Esophagus mucosa (tissue), 1 donor: ENCODE measurements at places on chromosomes 3 and 15.
A peak's percentile ranks its signal among the peaks of the same experiment; 100 is the strongest.

DNA sequence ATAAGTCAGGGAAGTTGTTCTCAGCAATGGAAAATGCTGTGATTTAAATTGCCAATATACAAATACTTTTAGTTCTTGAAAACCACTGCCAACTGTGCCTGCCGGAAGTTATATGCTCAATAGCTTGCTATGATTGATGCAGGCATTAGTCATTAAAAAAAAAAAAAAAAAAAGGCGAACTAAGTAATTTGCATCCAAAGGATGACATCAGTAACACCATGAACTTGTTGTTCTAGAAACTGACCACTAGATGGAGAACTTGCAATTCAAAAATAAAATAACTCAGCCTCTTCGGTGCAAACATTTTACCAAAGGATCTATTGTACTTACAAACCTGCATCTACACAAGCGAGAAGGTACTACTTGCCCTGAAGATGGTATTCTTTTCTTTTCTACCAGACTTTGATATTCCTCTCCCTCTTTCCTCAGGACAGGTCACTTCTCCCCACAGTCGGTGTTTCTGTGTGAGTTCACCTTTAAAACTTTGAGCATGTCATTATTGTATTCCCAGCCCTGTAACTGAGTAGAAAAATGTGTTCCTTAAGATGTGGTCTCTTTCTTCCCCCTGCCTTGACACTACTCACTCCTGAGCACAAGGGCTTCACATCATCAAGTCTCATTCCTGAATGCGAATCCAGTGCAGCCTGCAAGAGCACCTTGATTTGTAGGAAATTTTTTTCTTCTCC is 115.0 kb upstream of the VEPH1 start:
- peak; percentile 92 for ATAC-seq

- ATAC-seq, result peak; percentile 52
Observed at GRCh38 chr3:129942296-129942695, 32.2 kb upstream of the TRH start.

- ATAC-seq, result peak; percentile 54
Observed at GRCh38 chr3:18425641-18426257, 610 bp upstream of the SATB1 start.

DNA sequence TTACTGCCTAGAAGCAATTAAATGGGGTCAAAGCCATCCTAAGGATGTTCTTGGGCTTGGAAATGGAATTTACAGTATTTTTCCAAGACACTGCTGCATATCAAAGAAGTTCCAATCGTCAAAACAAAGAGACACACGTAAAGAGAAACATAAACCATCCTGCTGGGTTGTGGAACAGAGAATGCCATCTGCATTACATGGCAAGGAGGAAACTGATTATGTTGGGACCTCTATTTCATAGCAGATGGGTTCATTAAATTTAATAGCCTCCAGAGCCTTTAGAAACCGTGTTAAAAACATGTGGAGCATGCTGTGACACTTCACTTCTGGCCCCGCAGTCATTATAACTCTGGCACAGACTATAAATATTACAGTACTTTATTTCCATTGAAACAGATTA is 154.6 kb downstream of the LRTM1 start:
- no peak for ATAC-seq

GRCh38 chr3:74617776-74618175 is 3.3 kb upstream of the CNTN3 start:
- no peak for ATAC-seq

- ATAC-seq, result no peak
Observed at GRCh38 chr3:41031401-41031800, 167.9 kb upstream of the CTNNB1 start.

DNA sequence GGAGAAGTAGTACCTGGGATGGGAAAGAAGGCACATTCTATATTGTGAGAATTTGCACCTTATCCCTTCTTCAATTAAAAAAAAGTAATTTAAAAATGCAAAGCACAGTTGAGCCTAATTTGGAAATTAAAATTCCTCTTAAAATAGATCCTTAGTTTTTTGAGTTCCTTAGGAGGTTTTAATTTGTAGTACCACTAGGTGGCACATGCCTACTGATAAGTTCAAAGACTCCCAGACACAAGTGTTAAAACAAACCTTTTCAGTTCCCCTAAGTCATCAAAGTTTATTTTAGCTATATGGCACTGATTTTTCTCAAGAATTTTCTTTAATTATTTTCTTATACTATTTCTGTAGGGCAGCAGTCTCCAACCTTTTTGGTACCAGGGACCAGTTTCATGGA is 127.6 kb upstream of the AZI2 start:
- ATAC-seq, result no peak

DNA sequence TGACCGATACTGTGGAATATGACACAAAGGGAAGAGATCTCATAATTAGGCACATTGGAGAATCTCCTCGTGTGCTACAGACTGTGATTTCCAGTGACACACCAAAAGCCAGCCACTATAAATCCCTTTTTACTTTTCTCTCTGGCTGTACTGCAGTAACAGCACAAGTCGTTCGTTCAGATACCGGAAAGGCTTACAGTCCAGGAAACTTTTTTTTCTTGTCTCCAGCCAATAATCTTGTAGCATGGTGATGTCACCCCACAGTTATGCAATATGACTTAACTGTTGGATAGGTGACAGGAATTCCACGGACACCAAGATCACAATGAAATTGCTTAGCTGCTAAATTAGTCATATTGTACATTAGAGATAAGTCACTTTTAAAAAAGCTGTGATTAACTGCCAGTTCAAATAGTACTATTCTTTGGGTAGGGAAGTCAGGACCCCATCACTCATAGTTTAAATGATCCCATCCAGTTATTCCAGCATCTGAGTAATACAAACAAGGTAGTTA is 36.3 kb upstream of the TSC22D2 start:
- ATAC-seq, result peak; percentile 88

- ATAC-seq, result no peak
Observed at GRCh38 chr15:64813075-64813474, 12.4 kb downstream of the PIF1 start.

DNA sequence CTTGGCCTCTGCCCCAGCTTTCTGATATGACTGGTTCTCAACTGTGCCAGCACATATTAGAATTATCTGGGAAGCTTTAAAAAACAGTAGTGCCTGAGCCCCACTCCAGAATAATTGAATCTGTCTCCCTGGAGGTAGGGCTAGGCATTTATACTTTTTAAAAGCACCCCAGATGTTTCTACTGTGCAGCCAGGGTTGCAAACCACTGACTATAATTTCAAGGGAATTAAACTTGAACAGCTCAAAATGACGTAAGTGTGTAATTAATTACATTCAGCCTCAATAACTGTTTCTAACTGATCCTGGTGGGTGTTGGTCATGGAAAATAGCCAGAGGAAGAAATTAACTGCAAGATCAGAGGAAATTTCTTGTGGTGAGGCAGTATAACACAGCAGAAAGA is 4.4 kb upstream of the IRAK2 start:
- no peak for ATAC-seq

- no peak for ATAC-seq
Observed at GRCh38 chr3:156300371-156300770, 180.0 kb downstream of the KCNAB1 start.

GRCh38 chr15:27238209-27238608 is 267.2 kb downstream of the GABRG3 start:
- no peak for ATAC-seq

DNA sequence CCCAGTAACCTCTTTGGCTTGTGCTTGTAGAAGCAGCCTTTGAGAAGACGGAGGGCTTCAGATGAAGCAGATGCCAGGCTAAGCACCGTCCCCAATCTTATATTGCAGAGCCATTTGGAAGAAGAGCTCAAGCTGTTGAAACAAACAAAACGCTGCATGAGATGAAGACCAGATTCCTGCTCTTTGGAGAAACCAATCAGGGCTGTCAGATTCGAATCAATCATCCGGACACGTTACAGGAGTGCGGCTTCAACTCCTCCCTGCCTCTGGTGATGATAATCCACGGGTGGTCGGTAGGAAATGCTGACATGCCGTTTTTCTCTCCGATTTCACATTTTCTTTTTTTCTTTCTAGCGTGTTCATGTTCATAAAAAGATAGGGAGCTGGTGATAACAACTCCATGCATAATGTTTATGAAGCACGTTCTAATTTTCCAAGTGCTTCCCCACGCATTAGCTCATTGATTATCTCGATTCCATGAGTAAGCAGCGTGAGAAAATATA is 106.5 kb downstream of the LIPC start:
- no peak for ATAC-seq

DNA sequence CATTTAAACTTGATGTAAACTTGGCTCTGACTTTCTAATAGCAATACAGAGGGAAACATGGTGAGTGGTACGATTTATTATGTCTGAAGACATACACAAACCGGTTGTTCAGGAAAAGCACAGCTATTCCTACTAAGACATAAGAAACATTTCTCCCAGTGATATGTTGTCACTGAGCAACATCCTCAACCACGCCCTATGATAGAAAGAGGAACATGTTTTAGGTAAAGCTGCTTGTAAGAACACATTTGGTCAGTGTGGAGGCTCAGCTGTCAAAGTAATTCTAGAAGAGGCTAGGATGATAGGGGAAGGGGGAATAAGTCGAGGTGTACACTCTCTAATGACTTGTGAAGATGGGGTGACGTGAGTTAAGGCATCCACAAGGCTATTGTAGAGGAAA is 42.7 kb upstream of the B3GNT5 start:
- ATAC-seq, result peak; percentile 88

GRCh38 chr3:111723293-111724215 is 128.4 kb upstream of the ZBED2 start:
- no peak for ATAC-seq

GRCh38 chr15:33963831-33964664 is 4.2 kb upstream of the CHRM5 start:
- ATAC-seq, result peak; percentile 51

DNA sequence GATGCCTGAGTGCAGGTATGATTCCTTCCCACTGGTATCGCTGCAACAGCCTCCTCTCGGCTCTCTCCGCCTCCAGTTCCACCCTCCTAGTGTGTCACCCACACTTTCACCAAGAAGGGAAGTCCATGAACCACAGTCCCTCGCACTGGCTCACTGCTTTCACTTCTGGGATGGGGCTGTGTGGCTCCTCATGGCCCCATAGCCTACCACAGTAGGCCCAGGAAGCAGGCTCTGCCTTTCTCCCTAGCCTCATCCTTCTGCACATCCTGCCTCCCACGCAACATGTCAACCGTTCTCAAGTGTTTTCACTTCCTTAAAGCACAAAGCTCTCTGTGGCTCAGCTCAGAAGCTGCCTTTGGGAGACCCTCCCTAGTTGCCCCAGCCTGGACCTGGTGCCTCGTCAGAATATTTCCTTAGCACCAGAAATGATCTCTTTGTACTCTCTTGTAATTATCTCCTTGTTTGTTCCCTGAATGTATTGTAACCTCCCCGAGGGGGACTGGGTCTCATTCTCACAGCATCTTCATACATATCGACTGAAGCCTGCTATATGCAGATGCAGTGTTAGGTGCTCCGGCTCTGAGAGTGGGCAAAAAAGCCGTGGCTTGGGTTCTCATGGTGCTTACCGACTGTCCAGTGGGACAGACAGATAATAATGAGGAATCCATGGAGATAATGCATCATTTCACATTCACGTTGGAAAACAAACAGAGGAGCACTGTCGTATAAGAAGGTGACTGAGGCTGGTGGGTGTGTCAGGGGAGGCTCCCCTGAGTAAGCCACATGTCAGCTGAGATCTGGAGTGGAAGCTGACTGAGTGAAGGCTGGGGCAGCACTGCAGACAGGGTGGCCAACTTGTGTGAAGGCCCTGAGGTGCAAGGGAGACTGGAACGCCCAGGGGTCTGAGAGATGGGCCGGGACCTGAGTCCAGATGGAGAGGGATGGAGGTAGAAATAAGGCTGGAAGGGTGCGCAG is 107.1 kb downstream of the DGKG start:
- peak; percentile 36 for ATAC-seq

- peak; percentile 72 for ATAC-seq
Observed at GRCh38 chr15:98518823-98519561, 129.3 kb upstream of the IGF1R start.

- no peak for ATAC-seq
Observed at GRCh38 chr15:96565266-96565665, 234.8 kb downstream of the NR2F2 start.

DNA sequence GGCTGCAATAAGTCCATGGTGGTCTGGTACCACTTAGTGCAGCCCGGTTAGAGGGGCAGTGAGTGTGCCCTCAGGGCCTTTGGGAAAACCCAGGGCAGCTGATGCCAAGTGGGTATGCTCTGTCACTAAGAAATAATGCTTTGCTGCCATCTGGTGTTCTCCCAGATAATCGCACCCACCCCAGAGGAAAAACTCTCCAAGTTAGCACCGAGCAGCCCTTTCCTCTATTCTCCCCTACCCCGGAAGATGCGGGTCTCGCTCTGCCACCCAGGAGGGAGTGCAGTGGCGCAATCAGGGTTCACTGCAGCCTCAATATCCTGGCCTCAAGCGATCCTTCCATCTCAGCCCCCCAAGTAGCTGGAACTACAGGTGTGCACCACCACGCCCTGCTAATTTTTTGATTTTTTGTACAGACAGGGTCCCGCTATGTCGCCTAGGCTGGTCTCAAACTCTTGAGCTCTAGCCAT is 21.3 kb upstream of the DAPK2 start:
- ATAC-seq, result peak; percentile 70

GRCh38 chr3:136698361-136698760 is 53.8 kb downstream of the STAG1 start:
- no peak for ATAC-seq
